ENCODE measurements at places on chromosomes 5 and 9.

DNA sequence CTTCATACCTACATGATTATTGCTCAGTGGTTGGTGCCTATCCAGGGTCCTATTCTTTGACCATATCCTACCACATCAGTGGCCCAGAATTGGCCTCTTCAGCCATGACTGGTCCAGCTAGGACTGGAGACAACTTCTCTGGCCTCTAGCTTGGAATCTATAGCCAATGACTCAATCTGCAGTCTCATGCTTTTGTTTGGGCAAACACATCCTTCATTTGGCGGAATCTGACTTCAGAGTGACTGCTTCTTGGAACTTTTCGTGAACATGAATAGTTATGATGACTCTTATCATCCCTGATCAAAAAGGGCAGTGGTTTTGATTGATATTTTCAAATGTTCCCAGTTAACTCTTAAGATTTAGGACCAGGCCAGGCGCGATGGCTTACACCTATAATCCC lies 134.1 kb downstream of the PAPPA start:
- DNase-seq, result no peak

DNA sequence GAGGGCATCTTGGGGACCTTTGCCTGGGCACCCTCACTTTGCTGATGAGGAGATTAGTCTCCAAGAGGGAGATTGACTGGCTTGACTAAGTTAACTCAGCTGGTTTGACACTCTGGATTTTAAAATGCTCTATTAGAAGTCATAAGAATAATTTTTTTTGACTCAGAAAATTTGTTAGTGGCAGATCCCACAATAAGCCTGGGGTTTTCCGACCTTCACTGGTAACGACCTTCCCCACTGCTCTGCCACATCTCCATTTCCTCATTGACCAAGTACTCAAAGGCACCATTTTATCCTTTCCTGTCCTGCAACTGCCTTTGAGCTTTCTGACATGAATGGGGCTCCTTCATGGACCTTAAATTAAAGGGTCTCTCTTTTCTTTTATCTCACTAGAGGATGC lies 67.0 kb downstream of the ARHGEF28 start:
- no peak for DNase-seq

GRCh38 chr9:136022731-136023409 lies 61.7 kb upstream of the UBAC1 start:
- no peak for DNase-seq

GRCh38 chr5:35745660-35746059 lies 111.0 kb upstream of the IL7R start:
- no peak for DNase-seq

GRCh38 chr5:36694351-36694750 lies 87.9 kb downstream of the SLC1A3 start:
- no peak for DNase-seq

GRCh38 chr5:143016777-143017516 lies 246.8 kb downstream of the ARHGAP26 start:
- DNase-seq, result no peak

GRCh38 chr9:99253772-99254431 lies 31.8 kb downstream of the SEC61B start:
- no peak for DNase-seq
